ENCODE measurements at places on chromosomes 12 and 14. TPM values are rescaled to one million over a fixed set of nuclear protein-coding genes. Genes with fewer than 3 reads are reported as not detected.

The RNF212B gene
- not detected for total RNA-seq

The RNU4-1 gene
- total RNA-seq = under 0.01 TPM

The MAP3K9 gene
- 14.7 TPM for total RNA-seq

The PCED1B gene
- total RNA-seq = under 0.01 TPM

The GALNT8 gene
- total RNA-seq = not detected

The SMCO3 gene
- total RNA-seq = 29.1 TPM

The TSHR gene
- total RNA-seq = 0.22 TPM

The KRT3 gene
- not detected for total RNA-seq

The ACIN1 gene
- total RNA-seq = 77.8 TPM

The IQSEC3 gene
- total RNA-seq = not detected

The TESPA1 gene
- total RNA-seq = not detected

The LALBA gene
- not detected for total RNA-seq

The OVCH1 gene
- not detected for total RNA-seq

The C12orf75 gene
- 93.8 TPM for total RNA-seq

The CCDC177 gene
- not detected for total RNA-seq

The GPR84 gene
- total RNA-seq = not detected

The ATF7 gene
- total RNA-seq = 13.7 TPM

The ATF1 gene
- total RNA-seq = 30.7 TPM

The BCL11B gene
- total RNA-seq = 2.0 TPM

The SIX6 gene
- total RNA-seq = not detected

The CFAP73 gene
- not detected for total RNA-seq

The CLEC4A gene
- under 0.01 TPM for total RNA-seq

The DPY19L2 gene
- total RNA-seq = 4.7 TPM

The WBP11 gene
- 11.6 TPM for total RNA-seq

The VRTN gene
- not detected for total RNA-seq

The KERA gene
- total RNA-seq = not detected

The HSP90AA1 gene
- total RNA-seq = 252 TPM

The DHH gene
- not detected for total RNA-seq

The HRK gene
- total RNA-seq = 0.11 TPM

The SPX gene
- total RNA-seq = not detected

The PTGDR gene
- total RNA-seq = not detected

The FSCB gene
- total RNA-seq = under 0.01 TPM

The DHRS2 gene
- total RNA-seq = 146 TPM

The ITPK1 gene
- total RNA-seq = 17.3 TPM

The NANOG gene
- under 0.01 TPM for total RNA-seq

The NXPH4 gene
- total RNA-seq = not detected

The POLE gene
- 37.7 TPM for total RNA-seq

The ACOT4 gene
- 3.9 TPM for total RNA-seq

The IL23A gene
- total RNA-seq = not detected

The MIP gene
- total RNA-seq = not detected

The NPAS3 gene
- 1.6 TPM for total RNA-seq

The TAS2R42 gene
- total RNA-seq = not detected

The SYNDIG1L gene
- total RNA-seq = not detected

The MFAP5 gene
- 726 TPM for total RNA-seq

The TSPAN8 gene
- total RNA-seq = not detected

The ASIC1 gene
- total RNA-seq = 0.65 TPM

The KMT2D gene
- 32.1 TPM for total RNA-seq

Data from placental epithelial cell (primary cell).